Stimulated activated CD4-positive, alpha-beta T cell treated with anti-CD3 and anti-CD28 coated beads, Interleukin-1b, Interleukin-23, amount 100 ng/mL, for 48 hours (primary cell): ENCODE measurements at places on chromosomes 3 and 15.

GRCh38 chr3:126440709-126440995 is 35.0 kb downstream of the ZXDC start:
- DNase-seq, result no peak

- DNase-seq, result no peak
Observed at GRCh38 chr3:195302431-195302830, 31.5 kb upstream of the XXYLT1 start.

GRCh38 chr3:57951066-57951882 is 56.9 kb upstream of the FLNB start:
- DNase-seq, result peak; percentile 13

GRCh38 chr15:73295630-73296286 is 73.0 kb downstream of the HCN4 start:
- DNase-seq, result no peak

GRCh38 chr3:175335229-175335628 is 476.1 kb downstream of the NAALADL2 start:
- DNase-seq, result no peak

DNA sequence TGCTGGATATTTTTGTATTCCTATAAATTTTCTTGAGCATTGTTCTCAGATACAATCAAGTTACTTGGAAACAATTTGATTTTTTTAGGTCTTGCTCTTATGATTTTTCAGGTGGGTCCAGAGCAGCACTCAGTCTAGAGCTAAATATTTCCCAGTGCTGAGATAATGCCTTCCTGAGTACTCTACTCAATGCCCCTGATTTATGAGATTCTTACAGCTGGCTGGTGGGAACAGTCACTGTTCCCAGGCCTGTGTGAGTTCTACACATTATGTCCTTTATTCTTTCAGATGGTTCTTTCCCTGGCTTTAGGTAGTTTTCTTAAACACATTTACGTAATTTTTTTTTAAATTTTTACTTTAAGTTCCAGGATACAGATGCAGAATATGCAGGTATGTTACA is 51.0 kb upstream of the EIF5A2 start:
- DNase-seq, result no peak

DNA sequence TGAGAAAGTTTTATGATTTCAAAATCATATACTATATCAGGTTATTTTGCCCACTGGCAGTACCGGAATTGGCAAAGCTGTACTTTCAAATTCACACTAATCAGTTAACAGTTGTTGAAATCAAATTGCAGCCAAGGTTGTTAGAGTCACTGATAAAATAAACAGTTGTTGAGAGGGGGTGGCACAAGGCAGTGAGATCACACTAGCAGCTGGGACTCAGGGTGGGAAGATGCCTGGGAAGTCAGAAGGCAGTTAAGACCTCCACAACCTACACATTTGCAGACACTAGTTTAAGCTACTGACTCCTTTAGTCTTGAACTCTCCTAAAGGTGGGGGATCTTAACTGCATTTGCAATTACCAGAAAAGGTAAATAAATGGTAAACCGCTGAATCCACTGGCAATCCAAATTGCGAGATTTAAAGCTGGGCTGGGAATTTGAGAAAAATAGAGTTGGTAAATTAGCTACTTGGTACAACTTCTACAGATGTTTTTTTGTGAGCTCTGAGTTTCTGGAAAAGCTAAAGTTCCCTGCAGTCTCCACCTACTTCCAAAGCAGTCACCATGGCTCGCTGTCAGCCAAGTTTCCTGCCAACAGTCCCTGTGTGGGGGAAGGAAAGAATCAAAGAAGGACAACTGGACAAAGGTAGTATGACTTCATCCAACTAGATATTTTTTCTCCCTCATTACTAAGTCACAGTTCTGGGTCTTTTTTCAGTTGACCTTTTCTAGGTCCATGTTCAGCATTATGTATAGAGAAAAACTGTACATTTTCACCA is 105.7 kb downstream of the ZNF385D start:
- DNase-seq, result no peak

DNA sequence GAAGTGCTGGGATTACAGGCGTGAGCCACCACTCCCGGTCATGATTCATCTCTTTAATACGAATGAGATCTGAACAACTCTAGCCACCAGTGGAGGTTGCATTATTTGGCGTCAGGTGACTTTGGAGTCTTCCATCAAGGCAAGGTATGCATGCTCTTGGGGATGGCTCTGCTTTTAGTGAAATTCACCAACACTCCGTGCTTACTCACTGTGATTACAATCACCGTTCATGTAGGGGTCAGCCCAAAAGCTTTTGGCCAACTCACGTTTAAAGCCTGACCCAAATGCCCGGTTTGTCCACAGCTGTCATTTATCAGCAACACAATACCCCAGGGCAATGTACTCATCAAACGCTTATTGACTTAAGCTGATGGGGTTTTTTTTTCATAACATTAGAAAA is 155.4 kb downstream of the PDZRN3 start:
- DNase-seq, result no peak

GRCh38 chr15:73737535-73737934 is 15.6 kb downstream of the INSYN1 start:
- no peak for DNase-seq

DNA sequence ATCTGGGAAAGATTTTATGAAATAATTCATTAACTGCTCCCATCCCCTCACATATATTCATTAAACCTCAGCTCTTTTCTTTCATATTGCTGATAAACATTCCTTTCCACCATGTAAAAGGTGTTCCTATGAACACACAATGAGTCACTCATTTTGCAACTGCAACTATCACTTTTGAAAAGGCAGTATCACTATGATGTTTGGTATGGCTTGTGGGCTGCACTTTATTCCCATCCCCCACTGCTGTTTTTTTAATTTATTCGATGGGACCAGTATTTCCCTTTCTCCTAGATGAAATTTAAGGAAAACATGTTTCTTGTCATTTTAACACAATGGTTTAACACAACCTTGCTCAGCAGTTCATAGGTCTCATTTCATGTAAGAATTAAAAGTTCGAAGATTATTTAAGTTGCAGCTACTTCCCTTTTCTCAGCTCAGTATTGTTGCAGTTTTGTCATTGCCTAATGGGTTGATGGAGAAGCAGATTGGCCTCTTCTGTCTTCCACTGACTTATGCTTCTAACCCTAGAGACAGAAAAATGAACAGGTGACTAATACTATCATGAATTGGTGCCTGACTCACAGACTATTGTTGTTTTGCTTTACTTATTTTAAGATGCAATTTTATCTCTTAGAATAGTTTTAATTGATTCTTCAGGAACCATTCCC is 280.3 kb downstream of the ZPLD1 start:
- DNase-seq, result no peak

GRCh38 chr15:68098465-68098864 is 44.4 kb downstream of the PIAS1 start:
- DNase-seq, result no peak

DNA sequence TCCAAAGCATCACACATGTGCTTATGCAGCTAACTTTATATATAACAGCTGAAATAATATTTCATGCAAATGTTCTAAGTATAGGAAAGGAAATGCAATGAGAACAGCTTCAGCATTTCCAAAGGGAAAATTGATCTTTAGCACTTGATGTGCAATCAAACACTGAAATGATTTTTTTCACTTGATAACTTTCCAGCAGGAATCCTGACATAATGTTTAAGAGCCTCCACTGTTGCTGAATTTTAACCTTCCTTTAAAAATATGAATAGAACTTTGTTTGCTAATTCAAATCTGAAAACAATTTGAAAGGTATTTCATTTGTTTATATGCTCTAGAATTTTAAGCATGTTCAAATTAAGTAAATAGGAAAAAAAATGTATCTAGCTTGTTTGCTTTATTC is 96.9 kb upstream of the STRIT1 start:
- no peak for DNase-seq

DNA sequence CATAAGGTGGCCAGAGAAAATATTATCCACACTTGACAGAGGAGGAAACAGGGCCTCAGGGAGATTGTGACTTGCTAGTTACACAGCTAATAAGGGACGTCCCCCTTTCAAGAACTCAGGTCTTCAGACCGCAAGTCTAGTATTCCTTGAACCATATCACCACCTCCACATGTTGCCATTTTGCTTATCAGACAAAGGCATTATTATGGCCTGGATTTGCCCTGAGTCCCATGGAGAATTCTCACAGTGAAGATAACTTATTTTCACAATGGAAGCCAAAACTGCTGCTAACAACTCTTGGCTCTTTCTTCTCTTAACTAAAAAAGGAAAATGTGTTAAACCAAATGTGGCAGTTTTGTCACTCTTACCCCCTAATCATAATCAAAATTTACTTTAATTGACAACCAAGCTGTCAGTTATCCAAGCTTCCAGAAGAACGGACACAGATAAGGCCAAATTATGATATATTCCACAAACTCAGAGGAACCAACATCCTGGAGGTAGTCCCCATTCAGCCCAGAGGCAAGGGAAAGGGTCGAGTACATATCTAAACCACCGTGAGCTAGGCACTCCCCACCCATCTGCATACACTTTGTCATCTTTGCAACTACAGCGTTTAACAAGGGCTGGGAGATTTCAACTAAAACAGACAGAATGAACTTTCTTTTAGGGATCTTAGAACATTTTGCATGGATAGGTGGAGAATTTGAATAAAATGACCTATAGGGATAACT is 63.6 kb upstream of the THBS1 start:
- DNase-seq, result no peak

DNA sequence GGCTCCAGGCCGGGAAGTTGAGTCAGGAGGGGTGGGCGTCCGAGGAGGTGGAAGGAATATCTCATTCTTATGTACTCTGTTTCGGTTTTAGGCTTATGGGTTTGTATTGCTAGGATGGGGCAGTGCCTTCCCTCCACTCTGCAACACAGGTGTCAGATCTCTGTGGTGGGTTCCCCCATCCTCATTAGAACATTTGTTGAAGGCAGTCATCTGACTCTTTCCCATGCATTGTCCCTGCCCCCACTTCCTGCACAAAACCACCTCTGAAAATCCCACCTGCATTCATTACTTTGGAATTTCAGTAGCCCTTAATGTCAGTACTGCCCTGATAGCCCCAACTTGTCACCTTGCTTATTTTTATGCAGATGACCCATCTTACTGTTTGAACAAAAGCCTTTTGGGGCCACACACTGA is 29.5 kb downstream of the GYG1 start:
- DNase-seq, result peak; percentile 32

GRCh38 chr3:194305356-194306108 is 45.6 kb downstream of the CPN2 start:
- no peak for DNase-seq

DNA sequence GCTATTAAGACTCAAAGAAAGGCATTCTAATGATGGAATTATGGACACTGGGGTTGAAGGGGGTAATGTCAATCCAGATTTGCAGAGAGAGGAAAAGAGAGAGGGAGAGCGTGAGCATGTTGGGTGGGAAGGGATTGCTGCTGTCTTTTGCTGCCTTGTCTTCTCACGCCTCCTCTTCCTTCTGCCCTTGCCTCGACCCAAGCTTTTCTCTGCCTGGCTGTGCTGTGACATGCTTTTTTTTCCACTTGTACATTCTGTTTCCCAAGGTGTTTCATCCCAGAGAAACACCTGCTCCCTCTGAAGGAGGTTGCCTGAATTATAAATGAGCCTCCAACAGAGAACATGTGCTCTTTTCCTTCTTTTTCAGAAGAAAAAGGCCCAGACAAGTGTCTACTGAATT is 80.3 kb downstream of the BDH1 start:
- no peak for DNase-seq

- DNase-seq, result no peak
Observed at GRCh38 chr3:150411976-150412375, 3.9 kb downstream of the TSC22D2 start.

DNA sequence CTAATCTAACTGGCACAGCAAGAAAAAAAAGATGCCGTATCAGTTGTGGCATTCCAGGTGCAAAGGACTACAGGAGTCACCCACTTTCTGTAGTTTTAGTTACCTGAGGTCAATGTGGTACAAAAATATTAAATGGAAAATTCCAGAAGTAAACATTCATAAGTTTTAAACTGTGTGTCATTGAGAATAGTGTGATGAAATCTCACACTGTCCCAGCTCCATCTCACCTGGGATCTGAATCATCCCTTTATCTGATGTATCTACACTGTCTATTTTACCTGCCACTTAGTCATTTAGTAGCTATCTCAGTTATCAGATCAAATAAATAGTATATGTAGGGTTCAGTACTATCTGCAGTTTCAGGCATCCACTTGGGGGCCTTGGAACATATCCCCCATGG is 26.7 kb downstream of the GBE1 start:
- no peak for DNase-seq

- no peak for DNase-seq
Observed at GRCh38 chr15:63051156-63052066, 8.9 kb downstream of the TPM1 start.

DNA sequence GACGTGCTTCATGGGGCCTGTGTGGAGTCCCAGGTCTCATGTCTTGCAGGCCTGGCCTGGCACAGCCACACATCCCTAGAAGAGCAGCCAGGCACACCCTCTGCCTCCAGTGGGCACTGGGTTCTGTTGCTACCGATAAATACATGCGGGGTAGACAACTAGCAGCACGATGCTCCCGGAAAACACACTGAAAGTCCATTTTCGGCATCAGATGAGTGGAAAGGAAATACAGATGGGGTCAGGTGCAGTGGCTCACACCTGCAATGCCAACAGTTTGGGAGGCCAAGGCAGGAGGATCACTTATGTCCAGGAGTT is 165.1 kb downstream of the NSMCE3 start:
- DNase-seq, result no peak

- peak; percentile 32 for DNase-seq
Observed at GRCh38 chr15:72197460-72198355, at the start of gene GRAMD2A. TSS of gene GRAMD2A (minus strand) at chr15:72197787.

- DNase-seq, result no peak
Observed at GRCh38 chr3:188680189-188680588, 491.6 kb upstream of the TPRG1 start.

- no peak for DNase-seq
Observed at GRCh38 chr15:67179411-67179995, 75.0 kb downstream of the AAGAB start.

- DNase-seq, result no peak
Observed at GRCh38 chr15:31001702-31002101, 10.3 kb upstream of the MTMR10 start.

- no peak for DNase-seq
Observed at GRCh38 chr15:90340345-90340744, 11.7 kb upstream of the ZNF774 start.

DNA sequence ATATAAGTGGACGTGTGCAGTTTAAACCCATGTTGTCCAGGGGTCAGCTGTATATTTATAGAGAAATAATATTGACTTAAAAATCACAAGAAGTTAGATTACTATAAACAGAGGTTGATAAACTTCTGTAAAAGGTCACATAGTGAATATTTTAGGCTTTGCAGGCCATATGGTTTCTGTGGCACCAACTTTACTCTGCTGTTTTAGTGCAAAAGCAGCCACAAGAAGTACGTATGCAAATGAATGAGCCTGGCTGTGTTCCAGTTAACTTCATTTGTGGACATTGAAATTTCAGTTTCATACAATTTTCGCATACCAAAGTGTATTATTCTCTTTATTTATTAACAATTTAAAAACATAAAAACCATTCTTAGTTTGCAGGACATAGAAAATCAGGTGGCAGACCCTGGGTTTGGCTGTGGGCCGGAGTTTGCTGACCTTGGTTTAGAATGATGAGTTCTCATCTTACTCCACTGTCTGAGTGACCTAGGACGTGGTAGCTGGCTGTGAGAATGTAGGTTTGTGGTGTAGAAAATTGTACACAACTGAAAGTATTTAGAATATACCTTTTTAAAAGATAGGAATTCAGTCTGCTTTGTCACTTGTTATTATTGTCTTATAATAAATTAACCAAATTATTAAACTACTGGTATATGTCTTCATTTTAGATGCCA is 16.3 kb downstream of the FAN1 start:
- DNase-seq, result no peak

GRCh38 chr15:71596672-71597071 is 213.7 kb upstream of the NR2E3 start:
- no peak for DNase-seq
